ENCODE measurements at places on chromosomes 3 and 15. TPM values are rescaled to one million over a fixed set of nuclear protein-coding genes. Genes with fewer than 3 reads are reported as not detected.

IL20RB gene
- polyA plus RNA-seq = 0.58 TPM

KNL1 gene
- polyA plus RNA-seq = 2.0 TPM

CHL1 gene
- polyA plus RNA-seq = not detected

MST1R gene
- polyA plus RNA-seq = 0.23 TPM

ALDH1A3 gene
- polyA plus RNA-seq = 3.1 TPM

DNA sequence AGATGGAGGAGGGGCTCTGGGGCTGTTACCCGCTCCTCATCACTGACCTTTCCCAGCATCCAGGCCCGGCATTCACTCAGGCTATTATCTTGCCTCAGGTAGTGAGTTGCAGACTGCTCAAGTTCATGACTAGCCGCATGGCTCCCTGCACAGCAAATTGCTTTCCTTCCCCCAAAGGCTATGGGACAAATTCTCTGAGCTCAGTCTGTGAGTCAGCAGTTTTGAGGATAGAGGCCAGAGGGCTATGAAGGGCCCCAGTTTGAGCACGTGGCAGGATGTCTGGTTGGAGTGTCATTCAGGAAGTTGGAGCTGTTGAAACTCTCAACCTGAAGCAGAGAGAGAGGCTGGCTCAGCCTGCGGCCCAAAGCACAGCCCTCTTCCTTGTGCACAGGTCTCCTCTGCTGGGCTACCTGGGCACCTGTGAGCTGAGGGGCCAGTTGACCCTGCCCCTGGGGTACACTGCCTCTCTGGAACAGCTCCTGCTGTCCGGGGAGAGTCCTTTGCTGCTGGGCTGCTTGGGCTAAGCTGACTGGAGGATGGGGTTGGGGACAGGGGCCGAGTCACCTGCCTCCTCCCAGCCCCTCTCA is 7.9 kb downstream of the FAH start:
- DNase-seq = no peak

DNA sequence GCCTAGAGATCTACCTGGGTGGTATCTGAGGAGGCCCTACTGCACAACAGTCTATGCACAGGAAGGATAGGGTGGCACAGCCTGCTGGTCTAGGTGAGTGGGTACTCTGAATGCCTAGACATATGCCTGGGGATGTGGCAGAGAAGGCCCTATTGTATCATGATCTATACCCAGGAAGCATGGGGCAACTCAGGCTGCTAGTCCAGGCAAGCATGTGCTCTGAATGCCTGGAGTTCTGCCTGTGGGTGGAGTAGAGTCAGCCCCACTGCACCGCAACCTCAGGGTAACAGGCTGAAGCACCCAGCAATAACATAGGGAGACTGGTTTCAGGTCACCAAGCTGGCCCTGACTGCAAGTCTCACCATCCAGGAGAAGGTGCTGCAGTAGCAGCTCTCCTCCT is 224.7 kb downstream of the MFSD1 start:
- no peak for DNase-seq

GRCh38 chr3:184448321-184449160 is 68.7 kb downstream of the CHRD start:
- DNase-seq = no peak
